ENCODE measurements at places on chromosomes 3 and 15. TPM values are rescaled to one million over a fixed set of nuclear protein-coding genes. Genes with fewer than 3 reads are reported as not detected.

The SKOR1 gene
- total RNA-seq: not detected

The ZNF662 gene
- total RNA-seq: 0.36 TPM

The VEPH1 gene
- 29.3 TPM for total RNA-seq

The CCNB2 gene
- total RNA-seq: 22.2 TPM

The CSPG5 gene
- total RNA-seq: not detected

The WDR72 gene
- total RNA-seq: not detected

The PDCD7 gene
- total RNA-seq: 16.5 TPM

The SLC6A1 gene
- not detected for total RNA-seq

The C3orf22 gene
- total RNA-seq: not detected

The CYP1A1 gene
- total RNA-seq: 2.1 TPM

The GOLGA8G gene
- not detected for total RNA-seq

The PRSS50 gene
- not detected for total RNA-seq

The SLC35G2 gene
- total RNA-seq: 25.1 TPM

The CHSY1 gene
- total RNA-seq: 125 TPM

The CTXND1 gene
- not detected for total RNA-seq

The ZNF860 gene
- 0.32 TPM for total RNA-seq

The GOLGA6L26 gene
- not detected for total RNA-seq

The HIGD2B gene
- not detected for total RNA-seq

The CSTA gene
- 1.3 TPM for total RNA-seq

The ITIH1 gene
- not detected for total RNA-seq

The TUSC7 gene
- not detected for total RNA-seq

The TRH gene
- not detected for total RNA-seq

The GPR149 gene
- not detected for total RNA-seq

The TM4SF18 gene
- total RNA-seq: 0.36 TPM

The KBTBD8 gene
- total RNA-seq: 2.0 TPM

The SCG3 gene
- total RNA-seq: not detected

The DTX3L gene
- total RNA-seq: 10.3 TPM

The ARHGAP11A gene
- 6.3 TPM for total RNA-seq

The GASK1A gene
- under 0.01 TPM for total RNA-seq

The SLC4A7 gene
- 44.7 TPM for total RNA-seq

The TM4SF4 gene
- total RNA-seq: not detected

The P2RY13 gene
- not detected for total RNA-seq

The HYAL3 gene
- total RNA-seq: 7.8 TPM

The STXBP5L gene
- not detected for total RNA-seq

The SH3GL3 gene
- total RNA-seq: not detected

The TRAK1 gene
- total RNA-seq: 21.1 TPM

The SLC15A2 gene
- total RNA-seq: 0.18 TPM
